ENCODE measurements at places on chromosomes 1 and 21.

- no peak for DNase-seq
These were observed 71.6 kb downstream of the RD3 start for GRCh38 chr1:211420389-211420788.

DNA sequence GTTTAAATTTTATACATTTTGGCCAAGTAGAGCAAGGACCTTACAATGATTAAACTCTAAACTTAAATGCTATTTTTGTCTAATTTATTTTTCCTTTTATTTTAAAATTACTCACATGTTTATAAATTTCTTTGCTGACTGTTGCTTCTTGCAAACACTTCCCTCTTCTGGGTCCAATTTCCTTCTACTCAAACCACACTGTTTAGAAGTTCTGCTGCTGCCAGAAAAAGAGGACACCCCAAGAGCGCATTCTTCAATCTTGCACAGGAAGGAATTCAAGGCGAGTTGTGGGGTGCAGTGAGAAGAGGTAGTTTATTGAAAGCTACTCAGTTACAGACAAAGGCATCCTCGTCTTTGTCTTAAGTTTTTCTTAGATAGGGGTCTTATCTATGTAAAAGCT, 88.5 kb upstream of the NEK7 start:
- no peak for DNase-seq

DNA sequence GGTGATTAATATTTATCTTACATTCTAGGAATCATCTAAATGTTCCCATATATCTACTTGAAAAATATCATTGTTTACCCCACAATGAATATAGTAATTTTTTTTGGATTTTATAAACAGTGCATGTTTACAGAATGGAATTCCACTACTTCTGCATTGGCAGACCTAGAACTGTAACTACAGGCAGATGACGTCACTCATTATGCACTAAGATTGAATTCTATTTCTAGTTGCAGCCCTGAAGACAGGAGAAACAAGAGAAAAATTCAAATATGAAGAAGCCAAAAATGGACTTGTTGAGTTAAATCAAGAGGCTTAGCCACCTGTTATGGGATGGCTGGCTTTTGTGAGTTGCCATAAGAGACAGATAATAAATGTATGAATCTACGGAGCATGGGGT, 364.7 kb downstream of the PCP4 start:
- DNase-seq = no peak

- DNase-seq = no peak
These were observed 24.9 kb downstream of the UBE2U start for GRCh38 chr1:64228167-64228957.

DNA sequence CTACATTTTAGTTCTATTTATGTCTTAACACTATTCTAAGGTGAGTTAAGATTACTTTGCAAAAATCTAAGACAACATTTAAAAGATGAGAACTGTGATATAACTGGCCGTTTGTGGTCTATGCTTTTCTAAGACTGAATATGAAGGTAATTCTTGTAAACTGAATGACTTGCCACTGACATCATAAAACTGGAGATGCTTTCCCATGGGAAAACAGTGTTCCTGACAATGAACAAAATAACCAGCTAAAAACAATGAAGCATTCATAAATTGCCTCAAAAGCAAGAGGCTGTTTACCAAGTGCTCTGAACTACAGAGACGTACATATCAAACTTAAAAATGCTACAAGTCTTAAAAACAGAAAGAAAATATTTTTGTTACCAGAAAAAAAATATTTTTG, 54.7 kb downstream of the APP start:
- DNase-seq = no peak

DNA sequence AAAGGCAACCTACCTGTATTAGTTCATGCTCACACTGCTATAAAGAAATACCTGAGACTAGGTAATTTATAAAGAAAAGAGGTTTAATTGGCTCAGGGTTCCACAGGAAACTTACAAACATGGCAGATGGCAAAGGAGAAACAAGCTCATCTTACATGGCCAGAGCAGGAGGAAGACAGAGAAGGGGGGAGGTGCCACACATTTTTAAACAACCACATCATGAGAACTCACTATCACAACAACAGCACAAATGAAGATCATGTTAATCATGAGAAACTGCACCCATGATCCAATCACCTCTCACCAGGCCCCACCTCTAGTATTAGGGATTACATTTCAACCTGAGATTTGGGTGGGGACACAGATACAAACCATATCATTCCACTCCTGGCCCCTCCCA, 90.6 kb upstream of the KCTD3 start:
- no peak for DNase-seq

DNA sequence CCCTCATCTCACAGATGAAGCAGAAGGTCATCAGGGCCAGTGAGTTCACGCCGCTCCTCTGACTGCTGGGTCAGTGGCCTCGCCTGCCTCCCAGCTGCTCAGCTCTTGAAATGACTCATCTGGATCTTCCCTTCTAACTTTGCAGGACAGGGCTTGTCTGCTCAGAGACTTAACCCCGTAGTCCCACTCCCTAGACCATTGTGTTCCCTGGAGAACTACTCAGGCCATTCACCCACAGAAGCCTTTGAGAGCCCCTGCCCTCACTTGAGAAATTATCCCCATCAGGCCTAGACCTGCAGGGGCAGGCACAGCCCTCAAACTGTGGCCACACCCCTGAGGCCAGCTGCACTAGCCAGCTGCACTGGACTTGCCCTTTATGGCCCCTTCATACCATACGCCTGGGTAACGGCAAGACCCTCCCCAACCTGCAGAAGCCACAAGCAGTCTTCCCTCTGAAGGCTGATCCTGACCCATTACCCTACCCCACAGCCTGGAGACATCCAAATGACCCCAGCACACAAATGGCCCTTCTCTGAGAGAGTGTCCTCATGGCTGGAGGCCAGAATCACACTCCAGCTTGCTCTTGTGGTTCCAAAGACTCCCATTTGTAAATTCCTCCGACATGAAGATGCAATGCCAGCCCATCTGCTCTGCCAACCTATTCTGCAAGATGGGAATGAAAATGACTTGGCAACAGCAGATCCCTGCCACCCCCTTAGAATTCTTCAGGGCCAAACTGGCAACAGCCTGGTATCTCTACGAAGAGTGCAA, 33.2 kb downstream of the RCSD1 start:
- DNase-seq = no peak

- DNase-seq = no peak
These were observed 19.2 kb upstream of the EPS8L3 start for GRCh38 chr1:109782927-109783326.

GRCh38 chr1:43565600-43566360, 35.1 kb downstream of the PTPRF start:
- peak; percentile 45 for DNase-seq

DNA sequence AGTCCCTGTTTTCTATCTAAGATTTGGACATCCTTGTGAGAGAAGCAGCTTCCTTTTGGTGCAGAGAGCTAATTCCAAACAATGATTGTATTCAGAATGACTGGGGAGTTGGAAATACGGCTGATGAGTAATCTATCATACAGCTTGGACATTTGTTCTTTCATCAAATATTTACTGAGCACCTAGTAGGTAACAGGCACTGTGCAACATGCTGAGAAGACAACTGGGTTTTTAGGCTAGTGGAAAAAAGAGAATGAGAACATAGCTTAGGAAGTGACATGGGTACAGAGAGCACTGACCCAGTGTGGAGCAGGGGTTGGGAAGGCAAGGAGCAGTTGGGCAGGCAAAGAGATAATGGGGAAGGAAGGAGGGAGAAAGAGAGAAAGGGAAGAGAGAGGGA, 87.5 kb downstream of the TBX19 start:
- no peak for DNase-seq

DNA sequence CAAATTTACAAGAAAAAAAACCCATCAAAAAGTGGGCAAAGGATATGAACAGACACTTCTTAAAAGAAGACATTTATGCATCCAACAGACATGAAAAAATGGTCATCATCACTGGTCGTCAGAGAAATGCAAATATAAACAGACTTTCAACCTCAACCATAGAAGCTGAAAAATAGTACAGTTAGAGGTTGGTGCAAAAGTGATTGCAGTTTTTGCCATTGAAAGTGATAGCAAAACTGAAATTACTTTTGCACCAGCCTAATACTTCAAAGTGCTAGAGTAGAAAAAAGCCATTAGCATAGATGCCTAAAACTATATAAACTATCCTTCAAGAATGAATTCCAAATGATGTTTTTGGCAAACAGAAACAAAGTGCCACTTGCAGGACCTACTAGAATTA, 365.8 kb upstream of the DPYD start:
- no peak for DNase-seq

DNA sequence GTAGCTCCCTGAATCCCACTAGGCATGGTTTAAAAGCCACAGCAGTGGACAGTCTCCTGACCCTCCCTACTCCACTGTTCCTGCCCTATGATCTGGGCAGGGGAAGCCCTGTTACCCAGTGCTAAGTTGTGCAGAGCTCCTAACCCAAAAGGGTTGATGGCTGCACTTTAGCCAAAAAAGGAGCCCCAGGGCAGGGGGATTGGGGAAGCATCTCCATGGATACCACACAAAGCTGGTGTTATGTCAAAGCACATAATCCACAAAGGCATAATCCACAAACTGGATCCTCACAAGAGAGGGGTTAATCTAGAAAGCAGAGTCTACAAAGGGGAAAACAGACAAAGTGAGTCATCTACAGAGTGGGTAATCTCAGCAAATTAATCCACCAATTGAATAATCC, 5.7 kb downstream of the RSPO1 start:
- no peak for DNase-seq

- DNase-seq = peak; percentile 78
These were observed 1.4 kb upstream of the PTPRF start for GRCh38 chr1:43529206-43529731.

- no peak for DNase-seq
These were observed 81.3 kb downstream of the MAST2 start for GRCh38 chr1:45884700-45885099.
